ENCODE measurements at places on chromosomes 13 and 19.

DNA sequence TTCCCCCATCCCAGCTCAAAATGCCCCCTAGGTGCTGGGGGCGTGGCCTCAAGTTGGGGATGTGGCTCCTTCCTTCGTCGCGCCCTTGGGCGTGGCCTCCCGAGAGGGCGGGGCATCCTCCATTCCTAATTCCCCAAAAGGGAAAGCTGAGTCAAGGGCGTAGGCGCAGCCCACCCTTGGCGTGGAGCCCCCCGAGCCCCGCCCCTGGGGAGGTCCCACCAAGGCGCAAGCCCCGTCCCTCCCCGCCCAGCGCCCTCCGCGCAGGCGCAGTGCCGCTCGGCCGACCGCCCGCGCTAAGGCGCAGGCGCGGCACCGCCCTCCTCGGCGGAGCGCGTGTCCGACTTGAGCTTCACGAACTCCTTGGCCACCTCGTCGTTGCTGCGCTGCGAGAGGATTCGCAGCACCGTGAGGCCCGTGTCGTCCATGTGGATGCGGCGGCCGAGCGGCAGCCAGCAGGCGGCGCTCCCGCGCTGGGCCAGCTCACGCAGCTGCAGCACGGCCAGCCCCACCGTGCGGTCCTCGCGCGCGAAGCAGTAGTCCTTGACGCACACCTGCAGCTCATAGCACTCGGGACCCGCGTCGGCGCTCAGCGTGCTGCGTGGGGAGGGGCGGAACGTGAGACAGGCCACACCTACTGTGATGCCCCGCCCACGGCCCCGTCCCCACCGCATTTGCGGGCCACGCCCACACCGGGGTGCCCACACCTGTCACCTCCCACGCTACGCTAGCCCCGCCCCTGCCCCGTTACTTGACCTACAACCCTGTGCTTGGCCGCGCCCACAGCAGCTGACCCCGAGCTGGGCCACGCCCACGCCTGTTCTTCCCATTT is 50.5 kb downstream of the COLGALT1 start:
- no peaks in the 10 kb centered on the region for H3K27me3 ChIP-seq
- H3K27ac ChIP-seq: peak overlapping the region; percentile 50
- DNase-seq: peak; percentile 96
- no peaks in the 10 kb centered on the region for H3K4me1 ChIP-seq
- H3K36me3 ChIP-seq: no peaks in the 10 kb centered on the region
- peak overlapping the region; percentile 38 for H3K4me3 ChIP-seq

DNA sequence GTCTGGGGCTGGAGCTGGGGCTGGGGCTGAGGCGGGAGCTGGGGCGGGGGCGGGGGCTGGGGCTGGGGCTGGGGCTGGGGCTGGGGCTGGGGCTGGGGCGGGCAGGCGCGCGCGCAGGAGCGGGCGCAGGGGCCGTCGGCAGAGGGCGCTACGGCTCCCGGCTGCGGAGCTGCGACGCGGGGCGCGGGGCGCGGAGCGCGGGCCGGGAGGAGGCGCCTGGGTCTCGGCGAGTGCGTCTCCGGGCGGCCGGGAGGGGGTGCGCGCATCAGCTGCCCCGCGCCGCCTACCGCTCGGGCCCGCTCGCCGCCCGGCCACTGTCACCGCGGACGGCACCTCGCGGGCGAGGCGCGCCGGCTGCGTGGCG is 422 bp upstream of the MTUS2 start:
- H3K36me3 ChIP-seq: no peaks in the 10 kb centered on the region
- H3K4me3 ChIP-seq: peak overlapping the region; percentile 21
- no peak overlapping the region for H3K27ac ChIP-seq
- peaks cover 39% of the 10 kb centered on the region for H3K27me3 ChIP-seq

DNA sequence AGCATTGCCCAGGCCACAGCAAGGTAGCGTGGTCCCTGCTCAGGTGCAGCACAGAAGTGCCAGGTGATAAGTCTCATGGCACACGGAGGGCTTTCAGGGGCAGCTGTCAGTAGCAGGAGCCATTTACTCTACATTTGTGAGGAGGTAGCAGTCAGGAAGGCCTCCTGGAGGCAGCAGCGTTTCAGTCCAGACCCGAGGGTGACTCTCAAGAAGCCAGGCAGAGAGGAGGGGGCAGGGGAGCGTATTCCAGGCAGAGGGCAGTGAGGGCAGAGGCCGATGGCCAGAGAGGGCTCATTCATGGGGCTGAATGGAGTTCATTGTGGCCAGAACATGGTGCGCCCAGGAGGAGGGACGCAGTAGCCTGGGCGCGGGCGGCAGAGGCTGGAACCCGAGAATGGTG is 8.9 kb downstream of the PIAS4 start:
- no peak overlapping the region for H3K4me3 ChIP-seq
- no peaks in the 10 kb centered on the region for H3K27me3 ChIP-seq
- H3K4me1 ChIP-seq: no peaks in the 10 kb centered on the region

- no peak overlapping the region for H3K27ac ChIP-seq
- H3K4me1 ChIP-seq: no peaks in the 10 kb centered on the region
- no peak overlapping the region for H3K4me3 ChIP-seq
- H3K27me3 ChIP-seq: no peaks in the 10 kb centered on the region
Measured at GRCh38 chr13:113013878-113014751, 45.1 kb downstream of the MCF2L start.

GRCh38 chr19:8684001-8684902 is 14.3 kb downstream of the ACTL9 start:
- no peaks in the 10 kb centered on the region for H3K4me1 ChIP-seq
- H3K27ac ChIP-seq: no peak overlapping the region
- H3K4me3 ChIP-seq: no peak overlapping the region

GRCh38 chr13:27619728-27620376 is 477 bp downstream of the LNX2 start:
- DNase-seq: no peak
- H3K27ac ChIP-seq: peak overlapping the region; percentile 90
- peaks cover 22% of the 10 kb centered on the region for H3K4me1 ChIP-seq
- H3K36me3 ChIP-seq: peaks cover 25% of the 10 kb centered on the region
- peak overlapping the region; percentile 66 for H3K4me3 ChIP-seq
- no peaks in the 10 kb centered on the region for H3K27me3 ChIP-seq

DNA sequence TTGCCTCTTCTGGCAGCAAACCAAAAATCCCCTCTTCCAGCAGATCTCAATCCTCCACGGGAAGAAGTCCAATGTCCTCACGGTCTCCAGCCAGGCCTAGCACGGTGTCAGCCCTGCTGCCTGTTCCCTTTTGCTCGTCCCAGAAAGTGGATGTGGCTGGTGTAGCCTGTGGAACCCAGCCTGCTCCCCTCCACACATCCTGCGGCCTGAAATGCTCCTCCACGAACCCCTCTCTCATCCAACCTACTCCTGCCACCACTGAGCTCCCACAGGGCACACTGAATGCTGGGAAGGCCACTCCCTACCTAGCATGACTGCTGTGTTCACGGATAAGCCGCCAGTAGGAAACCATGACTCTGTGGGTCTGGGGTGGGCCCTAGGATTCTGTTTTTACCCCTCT is 3.0 kb downstream of the MBOAT7 start:
- H3K27me3 ChIP-seq: no peaks in the 10 kb centered on the region

- H3K4me1 ChIP-seq: no peaks in the 10 kb centered on the region
- DNase-seq: no peak
- no peak overlapping the region for H3K4me3 ChIP-seq
- no peak overlapping the region for H3K27ac ChIP-seq
- no peaks in the 10 kb centered on the region for H3K36me3 ChIP-seq
- H3K27me3 ChIP-seq: no peaks in the 10 kb centered on the region
Measured at GRCh38 chr13:70758932-70759331, 650.7 kb upstream of the KLHL1 start.

DNA sequence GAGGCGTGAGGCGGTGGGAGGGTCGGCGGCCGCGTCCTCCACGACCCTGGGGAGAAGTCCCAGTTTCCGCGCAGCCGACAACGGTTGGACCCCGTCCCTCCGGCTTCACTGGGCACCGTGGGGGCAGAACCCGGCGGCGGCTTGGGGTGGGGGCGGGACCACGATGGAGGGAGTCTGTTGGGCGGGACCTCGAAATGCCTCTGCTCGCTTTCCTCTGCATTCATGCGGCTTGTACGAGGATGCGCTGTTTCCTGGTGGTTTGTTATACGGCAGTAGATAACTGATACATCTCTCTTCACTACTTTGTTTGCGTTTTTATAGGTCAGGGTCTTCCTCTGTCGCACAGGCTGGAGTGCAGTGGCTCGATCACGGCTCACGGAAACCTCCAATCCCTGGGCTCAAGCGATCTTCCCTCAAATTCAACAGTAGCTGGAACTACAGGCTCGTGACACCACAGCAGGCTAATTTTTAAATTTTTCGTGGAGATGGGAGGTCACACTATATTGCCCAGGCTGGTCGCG is 24.6 kb upstream of the ZNF846 start:
- H3K27ac ChIP-seq: peak overlapping the region; percentile 33
- H3K4me3 ChIP-seq: peak overlapping the region; percentile 44
- H3K27me3 ChIP-seq: no peaks in the 10 kb centered on the region
- no peaks in the 10 kb centered on the region for H3K36me3 ChIP-seq

DNA sequence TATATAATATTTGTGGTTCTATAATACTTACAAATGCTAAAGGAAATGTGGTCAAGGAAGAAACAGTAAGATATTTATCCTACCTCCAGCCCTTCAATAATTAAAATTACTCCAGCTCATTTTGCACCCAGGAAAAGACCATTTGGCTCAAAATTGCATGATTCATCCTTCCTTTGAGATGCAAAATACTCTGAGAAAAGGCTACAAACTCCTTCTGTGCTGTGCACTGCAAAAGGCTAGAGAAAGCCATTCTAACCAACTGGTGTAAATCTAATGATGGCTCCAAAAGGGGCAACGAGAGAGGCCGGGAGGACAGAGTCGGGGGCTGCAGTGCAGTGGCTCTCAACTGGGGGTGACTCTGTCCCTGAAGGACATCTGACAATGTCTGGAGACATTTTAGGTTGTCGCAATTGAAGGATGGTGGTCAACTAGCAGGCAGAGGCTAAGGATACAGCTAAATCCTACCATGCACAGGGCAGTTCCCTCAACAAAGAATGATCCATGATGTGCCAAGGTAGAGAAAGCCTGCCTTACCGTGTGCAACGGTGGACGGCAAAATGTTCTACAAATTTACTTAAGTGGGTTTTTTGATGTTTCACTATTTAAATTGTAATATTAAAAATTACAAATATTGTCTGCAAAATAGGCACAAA is 32.6 kb downstream of the SLC7A1 start:
- DNase-seq: no peak
- peaks cover 28% of the 10 kb centered on the region for H3K4me1 ChIP-seq

DNA sequence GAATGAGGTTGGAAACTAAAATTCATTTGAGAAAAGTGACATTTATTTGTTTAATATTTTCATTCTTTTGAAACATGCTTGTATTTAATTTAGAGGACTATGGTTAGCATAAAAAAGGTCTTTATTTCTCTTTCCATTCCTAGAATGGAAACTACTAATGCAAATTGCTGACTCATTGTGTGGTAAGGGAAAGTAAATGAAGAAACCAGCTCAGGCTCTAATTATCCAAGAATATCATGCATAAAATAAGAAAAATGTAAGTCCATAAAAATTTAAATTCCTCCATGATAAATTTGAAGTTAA is 777.0 kb upstream of the SLITRK1 start:
- no peaks in the 10 kb centered on the region for H3K4me1 ChIP-seq
- no peaks in the 10 kb centered on the region for H3K27me3 ChIP-seq
- no peak for DNase-seq

DNA sequence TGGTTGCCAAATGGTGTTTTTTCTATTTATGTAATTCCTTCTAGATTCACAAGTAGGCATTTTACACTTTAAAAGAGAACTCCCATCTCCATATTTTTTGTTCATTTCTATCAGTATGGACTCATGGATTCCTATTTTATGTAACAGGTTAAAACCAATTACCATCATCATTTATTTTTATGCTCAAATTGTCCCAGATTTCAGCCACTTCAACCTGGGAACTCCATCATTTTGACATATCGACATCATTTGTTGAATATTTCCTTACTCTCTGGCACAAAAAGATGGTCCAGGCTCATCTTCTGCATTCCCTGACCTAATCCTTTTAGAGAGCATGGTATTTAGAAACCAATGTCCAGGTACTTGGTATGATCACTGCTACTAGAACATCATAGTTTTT is 79.9 kb downstream of the VWA8 start:
- no peak overlapping the region for H3K27ac ChIP-seq
- DNase-seq: no peak
- H3K36me3 ChIP-seq: peaks cover 18% of the 10 kb centered on the region
- H3K4me3 ChIP-seq: no peak overlapping the region
- no peaks in the 10 kb centered on the region for H3K27me3 ChIP-seq

- no peaks in the 10 kb centered on the region for H3K4me1 ChIP-seq
- H3K27me3 ChIP-seq: no peaks in the 10 kb centered on the region
- no peak overlapping the region for H3K27ac ChIP-seq
- no peak overlapping the region for H3K4me3 ChIP-seq
- DNase-seq: no peak
Measured at GRCh38 chr13:37074703-37075102, 15.2 kb upstream of the SUPT20H start.

DNA sequence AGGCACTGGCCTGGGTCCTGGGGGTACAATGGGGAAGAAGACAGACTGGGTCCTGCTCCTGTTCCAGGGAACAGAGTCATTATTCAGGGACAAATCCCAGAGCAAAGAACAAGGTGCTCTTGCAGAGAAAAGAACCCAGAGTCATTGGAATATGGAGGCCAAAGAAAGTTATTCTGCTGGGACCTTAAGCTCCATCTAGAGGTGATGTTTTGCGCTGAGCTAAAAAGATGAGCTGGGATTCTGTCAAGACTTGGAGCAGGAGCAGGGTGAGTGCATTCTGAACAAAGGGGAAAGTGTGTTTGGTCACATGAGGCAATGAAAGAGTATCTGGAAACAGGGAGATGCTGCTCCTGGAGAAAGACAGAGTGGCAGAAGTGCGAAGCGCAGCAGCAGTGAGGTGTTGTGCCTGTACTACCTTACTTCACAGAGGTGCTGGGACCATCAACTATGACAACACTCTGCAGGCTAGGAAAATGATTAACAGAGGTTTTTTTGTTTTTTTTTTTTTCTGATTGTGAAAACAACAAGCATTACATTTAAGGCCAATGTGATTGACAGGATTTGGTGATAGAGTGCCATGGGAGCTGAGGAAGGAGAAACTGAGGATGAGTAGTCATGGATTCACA is 95.3 kb upstream of the TNFSF11 start:
- no peaks in the 10 kb centered on the region for H3K36me3 ChIP-seq
- no peak overlapping the region for H3K4me3 ChIP-seq
- no peaks in the 10 kb centered on the region for H3K27me3 ChIP-seq
- no peak overlapping the region for H3K27ac ChIP-seq
- H3K4me1 ChIP-seq: no peaks in the 10 kb centered on the region

- no peaks in the 10 kb centered on the region for H3K27me3 ChIP-seq
- H3K4me1 ChIP-seq: peaks cover 17% of the 10 kb centered on the region
- DNase-seq: no peak
- no peak overlapping the region for H3K4me3 ChIP-seq
Measured at GRCh38 chr13:44146138-44146537, 227.5 kb upstream of the SERP2 start.

Data from RWPE2 (cell line).